GM13977 (cell line): ENCODE measurements at places on chromosomes 7 and 10.
A peak's percentile ranks its signal among the peaks of the same experiment; 100 is the strongest.

DNA sequence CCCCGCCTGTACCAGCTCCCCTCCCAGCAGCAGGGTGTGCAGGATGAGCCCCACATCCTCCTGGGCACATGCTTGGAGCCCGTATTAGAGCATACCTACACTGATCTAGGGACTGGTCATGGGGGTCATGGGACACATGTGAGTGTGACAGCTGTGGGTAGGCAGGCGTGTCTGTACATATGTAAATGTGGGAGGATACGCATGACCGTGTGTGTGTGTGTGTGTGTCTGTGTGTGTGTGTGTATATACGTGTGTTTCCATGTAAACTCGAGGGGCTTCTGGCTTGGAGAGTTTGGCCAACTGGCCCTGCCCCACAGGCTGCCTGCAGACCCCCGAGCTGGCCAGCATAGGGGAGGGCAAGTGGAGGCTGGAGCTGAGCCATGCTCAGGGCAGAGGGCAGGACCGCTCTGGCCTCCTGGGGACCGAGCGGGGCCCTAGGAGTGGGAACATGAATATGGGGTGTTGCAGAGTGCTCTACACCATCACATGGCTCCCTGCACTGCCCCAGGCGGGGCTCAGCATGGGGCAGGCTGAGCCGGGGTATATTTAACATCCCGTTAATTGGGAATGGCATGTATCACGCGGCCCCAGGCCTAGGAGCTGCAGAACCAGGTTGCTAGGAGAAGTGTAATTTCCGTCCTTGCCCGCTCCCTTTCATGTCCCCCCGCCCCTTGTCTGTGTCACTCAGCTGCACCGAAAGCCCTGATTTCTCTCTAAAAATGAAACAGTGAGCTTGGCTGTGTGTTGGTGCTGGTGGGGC is 152.7 kb upstream of the PCBD1 start:
- DNase-seq = no peak

- peak; percentile 15 for DNase-seq
Observed at GRCh38 chr7:79452032-79452494, 1.4 kb downstream of the MAGI2 start.

- no peak for DNase-seq
Observed at GRCh38 chr10:26355241-26355640, 82.9 kb upstream of the APBB1IP start.

DNA sequence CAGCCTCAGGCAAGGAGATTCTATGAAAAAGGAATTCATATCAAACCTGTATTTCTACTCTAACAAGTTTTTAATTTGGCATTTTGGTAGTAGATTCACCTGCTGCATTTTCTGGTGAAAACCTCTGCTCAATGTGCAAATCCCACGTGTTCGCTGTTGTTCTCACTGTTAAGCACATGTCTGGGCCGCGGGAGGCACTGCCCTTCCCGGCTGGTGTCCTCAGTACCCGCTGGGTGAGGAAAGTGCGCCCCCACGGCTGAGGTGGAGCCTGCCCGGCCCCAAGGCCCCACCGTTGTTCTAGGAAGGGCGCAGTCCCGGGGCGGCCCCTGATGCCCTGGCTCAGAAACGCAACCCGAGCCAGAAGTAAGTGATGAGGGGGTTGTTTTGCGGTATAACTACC is 193.4 kb upstream of the VWC2 start:
- DNase-seq = no peak

- DNase-seq = no peak
Observed at GRCh38 chr7:149217570-149217969, 21.9 kb upstream of the ZNF212 start.

DNA sequence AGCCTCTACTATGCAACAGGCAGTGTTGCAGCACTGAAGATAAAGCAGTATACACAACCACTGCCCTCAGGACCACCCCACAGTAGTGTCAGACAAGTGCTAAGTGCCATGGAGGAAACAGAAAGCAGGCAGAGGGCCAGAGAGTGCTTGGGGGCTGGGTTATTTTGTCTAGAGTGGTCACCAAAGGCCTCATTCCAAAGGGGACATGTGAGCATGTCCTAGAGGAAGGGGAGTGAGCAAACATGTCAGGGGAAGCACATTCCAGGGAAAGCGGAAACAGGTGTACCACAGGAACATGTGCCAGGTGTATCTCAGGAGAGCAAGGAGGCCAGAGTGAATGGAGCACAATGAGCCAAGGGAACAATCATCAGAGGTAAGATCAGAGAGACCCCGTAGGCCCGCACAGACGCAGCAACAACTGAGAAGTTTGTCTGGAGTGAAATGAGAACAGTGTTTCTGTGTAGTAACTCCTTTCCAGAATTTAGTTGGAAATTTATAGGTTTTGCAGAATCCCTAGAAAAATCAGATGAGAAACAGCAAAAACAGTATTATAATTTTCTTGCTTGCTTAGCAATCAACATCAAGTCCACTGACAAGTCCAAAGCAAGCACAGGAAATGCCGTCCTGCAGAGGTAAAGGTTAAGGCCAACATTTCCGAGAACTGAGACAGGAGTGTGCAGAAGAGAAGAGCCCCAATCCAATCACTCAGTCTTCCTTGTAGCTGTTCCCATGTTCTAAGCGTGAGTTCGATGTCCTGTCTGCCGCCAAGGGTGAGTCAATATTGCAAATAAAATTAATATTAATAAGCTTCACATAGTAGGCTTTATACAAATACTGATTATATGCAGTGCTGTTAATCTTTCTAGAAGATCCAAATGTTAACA is 67.3 kb downstream of the SGMS1 start:
- DNase-seq = no peak

DNA sequence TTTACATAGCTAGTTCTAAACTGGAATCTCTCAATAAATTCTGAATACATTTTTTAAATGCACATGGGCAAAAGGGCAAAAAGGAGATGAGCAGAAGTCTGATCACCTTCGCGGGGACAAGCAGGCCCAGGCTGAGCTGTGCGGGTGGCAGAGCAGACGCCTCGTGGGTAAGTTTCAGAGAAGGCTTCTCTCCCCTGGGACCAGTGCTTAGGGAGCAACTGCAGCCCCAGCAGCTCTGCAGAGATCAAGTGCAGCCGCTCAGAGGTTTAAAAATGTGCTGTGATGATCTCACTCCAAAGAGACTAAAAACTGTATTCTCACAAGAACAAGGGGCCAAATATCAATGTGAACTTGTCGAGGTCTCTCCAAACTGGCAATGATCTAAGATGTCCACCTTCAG is 264.3 kb upstream of the RNF32 start:
- DNase-seq = no peak

GRCh38 chr10:77613476-77614130 is 24.0 kb downstream of the KCNMA1 start:
- no peak for DNase-seq

GRCh38 chr10:6161921-6162320 is 40.8 kb upstream of the PFKFB3 start:
- DNase-seq = no peak

DNA sequence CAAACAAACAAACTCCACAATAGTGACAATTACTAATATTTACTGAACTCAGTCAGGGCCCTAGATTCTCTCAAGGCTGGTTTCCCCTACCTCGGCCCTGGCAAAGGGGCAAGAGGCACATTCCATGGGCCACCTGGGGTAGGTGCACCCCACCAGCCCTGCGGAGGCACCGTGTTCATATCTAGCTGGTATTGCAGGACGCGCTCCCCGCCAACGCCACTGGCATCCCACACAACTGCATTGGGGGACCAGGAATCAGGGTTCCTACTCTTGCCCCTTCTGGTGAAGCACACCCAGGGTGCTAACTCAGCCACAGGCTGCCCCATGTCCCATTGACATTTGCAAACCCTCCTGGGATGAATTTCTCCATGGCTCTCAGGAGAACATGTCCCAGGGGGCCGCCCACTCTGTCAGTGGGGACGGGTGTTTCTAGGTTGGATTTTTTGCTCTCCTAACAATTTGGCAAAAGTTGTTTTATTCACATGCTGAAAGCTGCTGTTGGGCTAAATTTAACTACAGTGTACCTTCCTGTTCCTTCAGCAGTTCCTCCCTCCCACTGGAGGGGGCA is 76.7 kb downstream of the ZRANB1 start:
- no peak for DNase-seq

DNA sequence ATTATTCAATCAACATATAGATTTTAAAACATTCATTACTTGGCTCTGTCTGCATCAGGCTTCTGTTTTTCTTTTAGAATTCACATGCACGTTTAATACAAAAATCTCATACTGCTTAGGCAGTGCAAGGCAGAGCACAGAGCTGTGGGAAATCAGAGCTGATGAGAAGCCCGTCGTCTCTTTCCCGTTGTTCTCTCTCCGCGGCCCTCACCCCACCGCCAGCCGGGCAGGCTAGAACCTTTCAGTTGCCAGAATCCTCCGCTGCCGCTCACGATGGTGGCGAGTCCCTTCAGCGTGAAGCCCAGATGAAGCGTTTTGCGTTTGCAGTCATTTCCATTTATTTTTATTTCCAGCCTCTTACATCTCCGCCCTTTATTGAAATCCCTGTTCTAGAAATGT is 648.2 kb downstream of the SDK1 start:
- DNase-seq = no peak

- no peak for DNase-seq
Observed at GRCh38 chr10:111379534-111380187, 302.8 kb downstream of the ADRA2A start.

DNA sequence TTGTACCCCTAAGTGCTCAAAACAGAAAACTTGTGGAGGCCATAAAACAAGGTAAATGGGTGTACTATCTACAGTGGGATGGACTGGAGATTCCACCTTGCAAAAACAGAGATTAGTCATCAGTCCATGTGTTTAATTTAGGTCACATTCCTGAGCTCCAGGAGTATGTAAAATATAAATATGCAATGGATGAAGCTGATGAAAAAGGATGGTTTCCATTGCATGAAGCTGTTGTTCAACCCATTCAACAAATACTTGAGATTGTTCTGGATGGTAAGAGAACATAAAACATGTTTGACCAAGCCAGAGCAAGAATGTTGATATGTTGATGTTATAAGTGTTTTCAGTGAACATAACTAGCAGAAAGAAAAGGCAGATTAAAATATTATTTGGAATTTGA is 14.6 kb downstream of the ASB15 start:
- no peak for DNase-seq
